ENCODE measurements at places on chromosomes 5 and 9.

DNA sequence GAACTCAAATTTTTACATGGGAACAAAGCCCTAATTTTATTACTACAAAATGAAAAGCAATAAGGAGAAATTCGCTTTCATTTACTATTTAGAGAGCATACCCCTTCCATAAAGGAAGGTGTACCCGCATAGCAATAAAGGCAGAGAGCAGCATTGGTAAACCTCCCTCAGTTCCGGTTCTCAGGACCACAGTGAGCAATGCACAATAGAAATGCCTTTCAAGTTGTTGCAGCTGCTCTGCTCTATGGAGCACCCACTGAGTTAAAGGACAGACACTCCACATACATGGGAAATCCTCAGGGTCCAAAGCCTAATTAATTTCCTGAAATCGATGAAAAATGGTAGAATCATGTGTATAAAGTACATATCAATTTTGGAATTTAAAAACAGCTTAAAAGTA is 89.9 kb upstream of the MPDZ start:
- no peak for DNase-seq

GRCh38 chr5:41527201-41527779 is 16.9 kb upstream of the PLCXD3 start:
- peak; percentile 99 for DNase-seq

DNA sequence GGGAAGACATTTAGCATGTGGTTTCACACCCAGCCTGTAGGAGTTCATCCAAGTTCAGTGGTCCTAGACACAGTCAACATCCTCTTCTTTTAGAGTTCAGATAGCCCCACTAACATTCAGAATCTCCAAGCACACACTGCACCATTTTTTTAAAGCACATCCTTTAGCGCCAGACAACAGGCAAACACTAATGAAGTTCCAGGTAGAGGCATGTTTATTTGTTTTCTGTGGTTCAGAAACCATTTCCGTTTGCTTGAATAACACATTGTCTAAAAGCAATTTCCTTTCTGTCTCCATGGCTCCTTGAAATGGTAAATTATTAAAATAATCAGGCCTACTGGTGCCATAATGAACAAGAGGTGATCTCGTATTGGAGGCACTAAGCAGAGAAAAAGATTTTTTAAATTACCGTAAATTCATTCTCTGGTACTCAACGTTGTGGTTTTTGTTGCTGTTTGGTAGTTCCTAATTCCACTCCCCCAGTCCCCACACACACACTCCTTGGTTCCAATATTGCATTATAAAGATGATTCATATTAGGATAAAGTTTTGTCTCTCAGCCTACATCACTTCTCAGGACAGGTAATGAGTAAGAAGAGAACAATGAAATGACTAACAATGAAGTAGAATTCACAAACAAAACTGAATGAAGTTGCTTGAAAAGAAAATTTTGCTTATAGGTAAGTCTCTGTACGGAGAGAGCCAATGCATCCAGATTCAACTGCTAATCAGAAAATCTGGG is 153.1 kb downstream of the PCSK1 start:
- peak; percentile 26 for DNase-seq

GRCh38 chr9:34010979-34011378 is 37.7 kb downstream of the UBAP2 start:
- peak; percentile 17 for DNase-seq

DNA sequence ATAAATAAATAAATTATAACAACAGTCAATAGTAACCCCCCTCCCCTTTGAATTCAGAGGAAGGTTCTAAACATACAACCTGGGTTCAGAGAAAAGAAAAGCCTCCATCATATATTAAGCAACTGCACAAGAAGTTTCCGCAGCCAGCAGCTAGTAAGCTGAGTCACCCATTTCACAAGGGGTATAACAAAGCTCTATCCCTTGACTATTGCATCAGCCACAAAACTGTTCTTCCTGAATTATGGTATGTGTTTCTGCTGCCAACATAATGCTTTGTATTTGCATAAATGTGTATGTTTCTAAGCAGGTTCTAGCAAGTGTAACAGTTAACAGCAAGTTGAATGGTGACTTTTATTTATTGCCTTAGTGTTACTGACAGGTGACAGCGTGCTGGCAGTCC is 6.8 kb upstream of the CEP120 start:
- peak; percentile 86 for DNase-seq

DNA sequence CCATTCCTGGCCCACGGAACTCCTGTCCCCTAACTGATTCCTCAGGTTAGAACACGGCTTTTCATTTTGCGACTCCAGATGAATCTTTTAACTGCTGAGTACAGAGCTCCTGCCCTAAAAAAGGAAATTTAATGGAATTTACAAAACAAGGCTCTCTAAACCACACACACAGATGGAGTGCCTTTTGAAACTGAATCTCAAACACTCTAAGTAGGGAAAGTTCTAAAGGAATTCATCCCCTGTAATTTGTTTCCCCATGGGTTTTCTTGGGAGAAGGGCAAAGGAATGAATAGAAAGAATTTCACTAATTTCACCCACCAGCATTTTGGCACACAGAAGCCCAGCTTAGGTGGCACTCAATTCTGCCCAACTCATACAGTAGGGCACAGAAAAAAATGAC is 106.5 kb downstream of the THBS4 start:
- DNase-seq = peak; percentile 52

- no peak for DNase-seq
Measured at GRCh38 chr9:110640736-110641135, 27.9 kb upstream of the MUSK start.

- no peak for DNase-seq
Measured at GRCh38 chr5:99955006-99955405, 580.2 kb upstream of the FAM174A start.

- DNase-seq = peak; percentile 25
Measured at GRCh38 chr5:8993031-8993430, 552.8 kb downstream of the SEMA5A start.

GRCh38 chr9:69583645-69584234 is 88.4 kb downstream of the APBA1 start:
- DNase-seq = no peak

DNA sequence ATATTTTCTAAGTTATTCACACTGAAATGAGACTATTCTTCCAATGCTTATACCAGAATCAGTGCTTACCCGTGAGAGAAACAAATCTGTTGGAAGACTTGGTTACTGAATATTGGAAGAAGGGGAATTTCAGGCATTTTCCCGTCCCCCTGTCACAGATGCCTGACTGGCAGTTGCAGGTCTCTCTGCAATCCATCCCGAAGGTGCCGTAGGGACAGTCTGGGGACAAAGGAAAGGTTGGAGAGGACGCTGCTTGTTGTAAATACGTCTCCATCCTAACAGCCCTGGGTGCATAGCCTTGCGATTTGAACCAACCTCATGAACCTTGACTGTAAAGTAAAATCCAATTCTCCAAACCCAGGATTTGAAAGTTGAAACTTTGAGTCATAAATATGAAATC is 3.5 kb downstream of the ESM1 start:
- DNase-seq = no peak

GRCh38 chr9:105539452-105539851 is 18.5 kb upstream of the FKTN start:
- DNase-seq = peak; percentile 6

- DNase-seq = no peak
Measured at GRCh38 chr9:2213830-2214468, 198.8 kb downstream of the SMARCA2 start.

GRCh38 chr5:122944051-122944450 is 92.5 kb downstream of the PPIC start:
- DNase-seq = no peak

GRCh38 chr5:139751236-139751635 is 44.4 kb upstream of the PSD2 start:
- DNase-seq = no peak

DNA sequence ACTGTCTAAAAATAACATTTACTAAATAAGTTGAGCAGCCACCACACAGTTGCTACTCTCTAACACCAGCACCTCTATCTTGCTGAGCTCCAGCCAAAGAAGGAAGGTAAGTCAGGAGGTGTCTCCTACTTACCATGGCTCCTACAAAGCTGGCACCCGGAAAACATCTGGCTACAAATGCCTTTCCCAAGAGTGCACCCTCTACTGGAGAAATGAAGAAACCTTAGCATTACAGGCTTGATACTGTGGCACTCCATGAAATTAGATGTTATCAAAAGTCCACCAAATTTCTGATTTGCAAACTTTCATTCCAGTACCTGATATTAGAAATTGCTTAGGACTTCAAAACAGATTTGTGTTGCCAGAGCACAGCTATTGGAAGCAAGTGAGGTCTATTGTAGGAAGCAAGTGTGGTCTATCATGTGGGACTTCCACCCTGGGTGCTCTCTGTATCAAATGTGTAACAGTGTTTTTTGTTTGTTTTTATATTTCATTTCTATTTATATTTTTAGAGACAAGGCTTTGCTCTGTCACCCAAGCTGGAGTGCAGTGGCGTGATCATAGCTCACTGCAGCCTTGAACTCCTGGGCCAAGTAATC is 25.7 kb upstream of the RFK start:
- peak; percentile 38 for DNase-seq

GRCh38 chr5:31049936-31050704 is 143.4 kb upstream of the CDH6 start:
- peak; percentile 52 for DNase-seq

- no peak for DNase-seq
Measured at GRCh38 chr9:125603478-125604021, 103.5 kb downstream of the MAPKAP1 start.

GRCh38 chr9:120435091-120435490 is 144.9 kb downstream of the CDK5RAP2 start:
- peak; percentile 41 for DNase-seq

DNA sequence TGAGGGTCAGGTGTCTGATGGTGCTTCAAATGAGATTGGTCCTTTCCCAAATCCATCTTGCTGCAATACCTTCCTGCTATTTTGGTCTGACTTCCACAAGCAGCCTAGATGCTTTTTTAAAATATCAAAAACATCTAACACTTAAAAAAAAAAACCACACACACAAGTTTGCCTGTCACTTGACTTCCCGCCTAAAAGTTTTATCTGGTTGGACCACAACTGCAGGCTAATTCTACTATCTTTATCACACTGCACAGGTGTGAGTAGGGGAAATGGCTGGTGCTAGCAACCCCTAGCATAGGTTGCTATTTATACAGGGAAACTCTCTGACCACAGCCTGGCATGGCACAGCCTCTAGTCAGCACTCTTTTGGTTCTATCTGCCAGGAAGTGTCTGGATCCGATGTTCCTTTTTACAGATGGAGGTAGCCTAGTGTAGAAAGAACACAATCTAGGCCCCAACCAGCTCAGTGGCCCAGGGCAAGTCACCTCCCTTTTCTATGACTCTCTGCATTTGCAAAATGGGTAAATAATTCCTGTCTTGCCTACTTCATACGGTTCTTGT is at the start of gene HEMGN:
TSS of gene HEMGN (minus strand) at position 92 of the 564 bp plus-strand sequence. CDS start at position 56, 36 bp downstream.
- no peak for DNase-seq

DNA sequence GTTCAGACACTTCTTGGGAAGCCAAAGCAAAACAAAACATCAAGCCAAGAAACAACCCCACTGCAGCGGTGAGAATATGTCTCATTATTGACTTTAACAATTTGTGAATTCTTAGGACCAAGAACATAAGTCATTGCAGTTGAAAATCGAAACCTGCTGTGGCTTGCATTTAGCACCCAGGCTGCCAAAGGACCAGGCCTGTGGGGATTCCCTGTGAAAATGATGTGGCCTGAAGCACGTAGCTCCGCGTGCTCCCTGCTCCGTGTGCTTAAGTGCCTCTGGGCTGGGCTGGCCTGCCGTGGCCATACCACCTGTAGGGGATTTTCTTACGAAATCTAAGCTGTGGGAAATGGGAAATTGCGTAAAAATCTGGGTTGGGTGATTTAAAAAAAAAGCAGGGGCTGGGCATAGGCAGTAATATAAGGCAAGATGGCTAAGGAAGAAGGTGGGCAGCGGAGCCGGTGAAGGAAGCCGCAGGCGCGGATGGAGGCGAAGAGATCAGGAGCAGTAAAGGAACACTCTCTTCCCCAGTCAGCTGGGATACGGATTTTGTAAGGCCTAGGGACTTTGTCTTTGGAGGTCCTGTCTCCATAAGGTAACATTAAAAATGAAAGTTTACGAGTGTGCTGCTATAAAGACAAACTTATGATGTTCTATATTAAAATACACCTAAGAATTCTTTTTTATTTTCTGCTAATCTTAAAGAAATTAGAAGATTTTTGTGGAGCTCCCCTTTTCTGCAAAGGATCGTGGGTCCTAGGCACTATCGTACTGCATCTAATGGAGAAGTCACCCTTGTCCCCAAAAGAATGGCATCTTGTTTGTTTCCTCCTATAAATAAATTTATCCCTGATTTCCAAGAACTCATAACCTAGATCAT is 189.6 kb upstream of the SEMA6A start:
- DNase-seq = no peak
